ENCODE measurements at places on chromosomes 5 and 9.

DNA sequence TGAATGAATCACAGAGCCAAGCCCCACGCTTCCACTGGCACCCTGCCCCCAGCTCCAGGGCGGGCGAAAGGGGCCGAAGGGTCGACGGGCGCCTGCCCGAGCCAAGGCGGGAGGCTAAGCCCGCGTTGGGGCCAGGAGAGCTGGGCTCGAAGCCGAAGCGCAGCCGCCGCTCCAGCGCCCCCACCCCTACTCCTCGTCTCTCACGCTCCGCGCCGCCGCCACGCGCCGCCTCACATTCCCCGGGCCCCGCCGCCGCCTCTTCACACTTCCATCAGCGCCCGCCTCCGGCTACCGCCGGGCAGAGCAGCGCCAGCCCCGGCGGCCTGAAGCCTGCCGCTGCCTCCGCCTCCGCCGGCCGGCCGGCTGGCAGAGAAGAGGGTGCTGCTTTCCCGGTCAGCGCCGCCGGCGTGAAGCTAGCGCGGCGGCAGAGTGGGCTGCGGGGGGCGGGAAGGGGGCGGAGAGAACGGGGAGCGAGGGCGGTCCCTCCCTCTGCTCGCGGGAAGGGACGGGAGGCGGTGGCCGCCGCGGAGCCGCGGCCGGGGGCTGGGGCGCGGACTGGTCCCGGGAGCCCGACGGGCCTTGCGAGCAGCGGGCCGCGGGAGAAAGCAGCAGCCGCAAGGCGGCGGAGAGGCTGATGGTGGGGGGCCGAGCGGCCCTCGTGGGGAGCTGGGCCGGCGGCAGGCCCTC, at the start of gene HOMER1:
Gene HOMER1, minus strand, starts transcription at position 431 of the 687 bp plus-strand sequence. CDS start 1,360 bp downstream, outside the sequence.
- DNase-seq = peak; percentile 61

DNA sequence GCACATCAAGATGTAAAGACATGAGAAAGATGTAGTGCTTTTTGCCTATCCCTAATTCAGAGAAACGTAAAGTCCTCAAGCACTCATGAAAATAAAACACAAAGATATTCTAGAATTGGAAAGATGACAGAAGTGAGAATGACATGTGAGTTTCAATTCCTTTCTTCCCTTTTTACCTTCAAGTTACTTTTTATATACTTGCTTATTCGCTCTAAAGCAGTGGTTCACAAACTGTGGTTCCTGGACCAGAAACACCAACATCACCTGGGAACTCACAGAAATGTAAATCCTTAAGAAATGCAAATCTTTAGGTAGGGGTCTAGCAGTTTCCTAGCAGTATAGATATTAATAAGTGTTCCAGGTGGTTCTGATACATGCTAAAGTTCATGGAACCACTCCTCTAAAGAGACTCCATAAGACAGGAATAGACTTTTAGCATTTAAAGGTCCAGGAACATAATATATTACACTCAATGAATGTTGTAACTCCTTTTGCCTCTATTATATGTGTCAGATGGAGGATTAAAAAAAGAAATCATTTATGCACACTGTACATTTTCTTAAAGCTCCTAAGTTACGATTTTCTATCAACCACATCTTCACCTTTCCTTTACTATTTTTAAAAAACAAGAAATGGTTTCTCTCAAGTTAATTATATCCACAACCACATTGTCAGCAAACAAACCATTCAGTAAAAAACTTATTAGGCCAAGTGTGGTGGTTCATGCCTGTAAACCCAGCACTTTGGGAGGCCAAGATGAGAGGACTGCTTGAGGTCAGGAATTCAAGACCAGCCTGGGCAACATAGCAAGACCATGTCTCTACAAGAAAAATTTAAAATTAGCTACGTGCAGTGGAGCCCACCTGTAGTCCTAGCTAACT, 39.9 kb downstream of the ERP44 start:
- DNase-seq = no peak

DNA sequence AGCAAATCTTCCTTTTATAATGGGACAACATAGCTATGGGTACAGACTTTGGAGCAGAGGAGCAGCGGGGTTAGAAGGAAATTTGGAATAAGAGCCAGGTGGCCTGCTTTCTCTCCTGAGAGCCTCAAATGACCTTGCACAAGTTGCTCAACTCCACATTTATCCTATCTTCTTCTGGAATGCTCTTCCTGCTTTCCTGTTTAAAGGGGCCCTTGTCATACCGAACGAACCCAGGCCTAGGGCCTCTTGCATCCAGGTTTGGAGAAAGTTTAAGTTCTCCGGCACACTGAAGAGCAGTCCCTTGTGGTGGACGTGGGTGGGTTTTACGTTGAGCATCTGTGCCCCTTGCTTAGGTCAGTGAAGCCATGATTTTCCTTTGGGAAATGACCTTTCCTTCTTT, 197.9 kb upstream of the NR3C1 start:
- no peak for DNase-seq

DNA sequence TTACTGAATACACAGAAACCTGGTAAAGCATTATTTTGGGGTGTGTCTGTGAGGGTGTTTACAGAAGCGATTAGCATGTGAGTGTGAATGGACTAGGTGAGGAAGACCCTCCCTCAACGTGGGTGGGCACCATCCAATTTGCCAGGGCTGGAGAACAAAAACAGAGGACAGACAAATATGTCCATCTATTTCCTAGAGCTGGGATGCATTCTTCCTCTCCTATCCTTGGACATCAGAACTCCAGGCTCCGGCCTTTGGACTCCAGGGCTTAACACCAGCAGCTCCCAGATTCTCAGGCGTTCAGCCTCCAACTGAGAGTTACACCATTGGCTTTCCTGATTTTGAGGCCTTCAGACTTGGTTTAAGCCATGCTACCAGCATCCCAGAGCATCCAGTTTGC, 65.8 kb upstream of the CHD1 start:
- DNase-seq = no peak

DNA sequence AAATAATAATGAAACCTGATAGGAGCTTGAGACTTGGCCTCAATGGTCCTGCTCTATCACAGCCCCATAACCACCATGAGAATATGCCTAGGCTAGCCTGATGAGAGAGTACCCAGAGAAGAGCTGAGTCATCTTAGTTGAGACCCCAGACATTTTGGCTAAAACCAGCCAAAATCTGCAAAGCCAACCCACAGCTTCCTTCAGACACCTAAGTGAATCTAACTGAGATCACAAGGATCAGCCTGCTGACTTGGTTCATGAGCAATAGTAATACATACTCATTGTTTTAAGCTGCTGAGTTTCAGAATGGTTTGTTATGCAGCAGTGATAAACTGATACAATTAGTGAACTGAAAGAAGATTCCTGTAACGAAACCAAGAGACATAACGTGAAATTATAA, 473.7 kb upstream of the PTGER4 start:
- DNase-seq = no peak

DNA sequence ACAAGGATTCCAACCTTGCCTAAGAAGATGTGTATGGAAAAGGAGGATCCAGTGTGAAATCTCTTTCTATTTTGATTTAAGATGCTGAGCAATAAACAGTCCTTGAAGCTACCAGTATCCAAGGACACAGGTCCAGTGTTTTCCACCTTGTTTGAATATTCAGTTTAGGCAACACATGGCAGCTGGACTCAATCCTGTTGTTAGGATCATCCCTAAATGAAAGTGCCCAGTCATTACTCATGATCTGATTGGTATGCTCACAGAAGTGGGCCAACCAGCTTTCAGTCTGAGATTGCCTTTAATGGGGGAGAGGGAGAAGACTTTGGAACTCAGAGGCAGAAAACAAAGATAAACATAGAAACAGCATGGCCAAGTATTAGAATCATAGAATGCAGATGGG, 355.7 kb upstream of the ADAMTSL1 start:
- DNase-seq = no peak

- no peak for DNase-seq
These were observed 65.5 kb upstream of the SPRY4 start for GRCh38 chr5:142390334-142390733.

- no peak for DNase-seq
These were observed 16.7 kb downstream of the ATPSCKMT start for GRCh38 chr5:10233011-10233410.

DNA sequence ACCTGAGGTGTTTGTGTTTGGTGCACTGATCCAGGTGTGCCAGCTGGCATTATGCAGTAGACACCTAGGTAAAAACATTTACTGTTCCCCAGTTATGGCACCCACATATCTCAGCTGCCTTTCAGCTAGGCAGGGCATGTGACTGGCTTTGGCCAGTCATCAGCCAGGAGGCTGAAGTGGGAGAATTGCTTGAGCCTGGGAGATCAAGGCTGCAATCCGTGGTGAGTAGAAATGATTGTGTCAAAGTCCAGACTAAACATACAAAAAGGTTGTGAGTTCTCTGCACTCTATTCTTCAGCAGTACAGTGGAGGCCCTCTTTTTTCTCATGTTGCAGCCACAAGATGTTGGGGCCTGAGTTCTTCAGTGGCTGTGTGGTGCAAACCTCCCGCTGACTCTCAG, 3.2 kb upstream of the FBLL1 start:
- DNase-seq = no peak

DNA sequence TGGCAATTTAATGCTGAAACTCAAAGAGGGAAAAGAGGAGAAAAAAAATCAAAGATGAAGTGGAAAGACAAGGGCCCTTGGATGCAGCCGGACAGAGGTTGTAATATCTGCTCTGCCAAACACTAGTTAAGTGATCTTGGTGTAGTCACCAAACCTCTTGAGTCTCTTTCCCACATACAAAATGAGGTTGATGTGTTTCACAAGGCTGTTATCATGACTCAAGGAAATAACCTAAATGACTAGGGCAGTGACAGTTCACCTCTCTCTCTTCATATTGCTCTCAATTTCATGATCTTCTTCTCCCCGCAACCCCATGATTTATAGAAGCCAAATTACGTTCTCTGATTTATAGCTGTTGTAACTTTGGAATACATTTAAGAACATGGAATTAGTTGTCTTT, 44.9 kb downstream of the PIK3R1 start:
- DNase-seq = peak; percentile 60

- peak; percentile 7 for DNase-seq
These were observed at the start of gene AMBP for GRCh38 chr9:114078021-114078780. Gene AMBP (minus strand): TSS chr9:114078300. CDS start chr9:114078209, 91 bp downstream.

DNA sequence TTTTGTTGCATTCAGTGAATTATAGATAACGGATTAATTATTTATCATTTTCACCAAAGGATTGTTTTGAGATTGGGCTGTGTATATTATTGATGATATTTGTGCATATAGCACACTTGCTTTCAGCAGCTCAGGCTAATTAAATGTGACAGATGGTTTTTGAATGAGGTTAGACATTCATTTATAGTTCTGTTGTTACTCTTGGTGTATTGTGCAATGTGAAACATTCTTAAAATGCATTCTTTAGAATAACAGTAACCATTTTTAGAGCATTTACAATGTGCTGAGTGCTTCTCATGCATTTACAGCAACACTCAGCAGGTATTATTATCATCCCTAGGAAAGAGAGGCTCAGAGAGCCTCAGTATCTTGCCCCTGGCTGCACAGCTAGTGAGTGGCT, 23.8 kb downstream of the NANS start:
- DNase-seq = no peak

- no peak for DNase-seq
These were observed 54.5 kb upstream of the OLFM1 start for GRCh38 chr9:135032868-135033460.

DNA sequence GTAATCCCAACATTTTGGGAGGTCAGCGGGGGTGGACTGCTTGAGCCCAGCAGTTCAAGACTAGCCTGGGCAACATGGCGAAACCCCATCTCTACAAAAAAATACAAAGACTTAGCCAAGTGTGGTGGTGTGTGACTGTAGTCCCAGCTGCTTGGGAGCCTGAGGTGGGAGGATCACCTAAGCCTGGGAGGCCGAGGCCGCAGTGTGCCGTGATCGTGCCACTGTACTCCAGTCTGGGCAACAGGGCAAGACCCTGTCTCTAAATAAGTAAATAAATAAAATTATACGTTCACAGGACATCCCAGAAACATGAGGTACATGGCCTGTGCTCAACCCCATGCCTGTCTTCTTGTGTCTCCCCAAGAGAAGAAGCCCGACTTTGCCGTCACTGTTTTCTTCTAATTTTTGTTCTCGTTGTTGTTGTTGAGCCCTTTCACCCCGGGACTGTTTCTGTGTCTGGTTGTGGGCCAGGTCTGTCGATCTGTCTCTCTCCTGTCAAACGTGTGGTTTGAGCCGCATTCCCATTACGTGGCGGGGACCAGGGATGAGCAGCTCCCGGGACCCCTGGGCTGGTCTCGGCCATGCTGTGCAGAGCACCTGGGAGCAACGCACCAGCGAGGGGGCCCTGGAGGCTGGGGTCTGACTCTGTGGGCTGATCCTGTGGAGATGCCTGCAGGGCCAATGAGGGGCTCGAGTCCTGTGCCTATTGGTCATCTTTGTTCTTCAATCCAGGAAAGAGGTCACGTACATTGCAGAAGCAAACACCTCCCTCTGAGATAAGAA, 32.2 kb downstream of the NACC2 start:
- DNase-seq = no peak

GRCh38 chr9:104743376-104743985, 4.0 kb upstream of the NIPSNAP3A start:
- peak; percentile 79 for DNase-seq

DNA sequence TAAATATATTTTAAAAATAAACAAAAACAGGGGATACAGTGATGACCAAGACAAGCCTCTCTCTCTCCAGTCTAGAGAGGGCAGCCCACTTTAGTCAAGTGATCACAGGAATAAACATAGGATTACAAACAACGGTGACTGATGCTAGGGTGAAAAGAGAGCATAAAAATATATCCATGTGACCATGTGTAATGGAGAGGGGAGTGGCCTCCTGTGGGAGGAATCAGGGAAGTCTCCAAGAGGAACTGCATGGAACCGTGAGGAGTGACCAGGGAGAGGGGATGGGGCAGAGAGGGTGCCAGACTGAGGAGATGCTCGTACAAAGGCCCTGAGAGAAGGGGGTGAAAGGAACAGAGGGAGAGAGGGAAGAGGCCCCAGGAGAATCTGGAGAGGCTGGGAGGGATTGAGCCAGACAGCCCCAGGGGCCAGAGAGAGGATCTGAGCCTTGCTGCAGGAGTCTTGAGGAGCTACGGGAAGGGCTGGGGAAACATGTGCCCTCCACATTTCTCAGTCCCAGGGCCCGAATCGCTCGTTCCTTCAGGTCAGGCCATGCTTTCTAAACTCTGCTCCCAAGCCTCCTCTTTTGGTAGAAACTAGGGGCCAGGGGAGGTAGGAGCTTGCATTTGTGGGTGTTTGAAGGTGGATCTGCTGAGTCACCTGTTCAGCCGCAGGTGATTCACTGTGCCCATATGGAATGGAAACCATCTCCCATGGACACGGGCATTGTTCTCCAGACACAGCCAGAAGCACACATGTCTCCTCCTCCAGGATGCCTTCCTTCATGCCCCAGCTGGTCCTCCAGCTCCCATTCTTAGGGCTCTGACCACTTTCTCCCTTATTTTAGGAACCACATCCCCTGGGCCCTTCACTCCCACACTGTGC, 63.8 kb downstream of the PAX5 start:
- peak; percentile 25 for DNase-seq

- DNase-seq = no peak
These were observed 559.9 kb downstream of the PSAT1 start for GRCh38 chr9:78856781-78857180.

- DNase-seq = peak; percentile 82
These were observed 1.7 kb downstream of the FYB1 start for GRCh38 chr5:39217365-39218281.

All from fibroblast of mammary gland (primary cell).